ENCODE measurements at places on chromosomes 11 and 22.

DNA sequence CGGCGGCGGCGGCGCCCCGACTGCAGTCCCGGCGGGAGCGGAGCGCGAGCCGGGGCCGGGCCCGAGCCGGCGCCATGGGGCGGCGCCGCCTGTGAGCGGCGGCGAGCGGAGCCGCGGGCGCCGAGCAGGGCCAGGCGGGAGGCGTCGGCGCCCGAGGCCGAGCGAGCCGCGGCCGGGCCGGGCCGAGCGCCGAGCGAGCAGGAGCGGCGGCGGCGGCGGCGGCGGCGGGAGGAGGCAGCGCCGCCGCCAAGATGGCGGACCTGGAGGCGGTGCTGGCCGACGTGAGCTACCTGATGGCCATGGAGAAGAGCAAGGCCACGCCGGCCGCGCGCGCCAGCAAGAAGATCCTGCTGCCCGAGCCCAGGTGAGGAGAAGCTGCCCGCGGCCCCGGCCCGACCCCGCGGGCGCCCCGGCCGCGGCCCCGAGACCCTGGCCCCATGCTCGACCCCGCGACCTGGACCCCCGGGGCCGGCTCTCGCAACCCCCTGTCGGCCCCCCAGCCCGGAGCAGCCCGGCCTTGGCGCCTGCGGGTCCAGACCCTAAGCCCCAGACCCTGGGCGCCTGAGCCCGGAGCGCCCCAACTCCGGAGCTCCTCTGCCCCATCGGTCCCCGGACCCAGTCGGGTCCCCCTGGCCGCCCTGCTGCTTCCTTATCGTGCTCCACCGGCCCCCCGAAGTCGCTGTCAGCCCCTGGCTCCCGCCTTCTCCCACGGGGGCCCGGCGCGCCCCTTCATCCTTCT, at the start of gene GRK2:
GRK2 (plus strand) TSS at position 25 of the 739 bp plus-strand sequence; CDS start at position 252, 227 bp downstream.
- DNase-seq = no peak

GRCh38 chr11:65559951-65560537, 1.9 kb upstream of the LTBP3 start:
- DNase-seq = no peak

DNA sequence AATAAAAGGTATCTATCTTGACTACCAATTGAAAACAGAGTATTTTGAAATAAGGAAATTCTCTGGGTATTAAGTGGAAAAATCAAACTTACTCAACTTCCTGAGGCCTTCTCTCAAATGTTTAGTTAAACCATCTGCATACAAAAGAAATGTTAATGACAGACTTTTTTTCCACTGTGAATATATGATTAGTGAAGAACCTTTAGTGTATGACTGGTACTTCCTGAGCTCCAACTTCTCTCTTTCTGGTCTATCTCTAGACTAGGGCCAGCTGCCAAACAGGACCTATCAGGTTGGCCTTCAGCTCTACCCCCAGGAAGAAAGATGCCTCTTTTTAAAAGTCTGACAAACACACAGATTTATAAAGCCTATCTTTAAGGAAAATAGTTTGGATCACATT, 68.8 kb upstream of the SCUBE2 start:
- no peak for DNase-seq

GRCh38 chr11:559712-560304, 730 bp downstream of the LMNTD2 start:
- DNase-seq = no peak

GRCh38 chr11:116948391-116948790, 111.0 kb upstream of the APOA1 start:
- DNase-seq = no peak

DNA sequence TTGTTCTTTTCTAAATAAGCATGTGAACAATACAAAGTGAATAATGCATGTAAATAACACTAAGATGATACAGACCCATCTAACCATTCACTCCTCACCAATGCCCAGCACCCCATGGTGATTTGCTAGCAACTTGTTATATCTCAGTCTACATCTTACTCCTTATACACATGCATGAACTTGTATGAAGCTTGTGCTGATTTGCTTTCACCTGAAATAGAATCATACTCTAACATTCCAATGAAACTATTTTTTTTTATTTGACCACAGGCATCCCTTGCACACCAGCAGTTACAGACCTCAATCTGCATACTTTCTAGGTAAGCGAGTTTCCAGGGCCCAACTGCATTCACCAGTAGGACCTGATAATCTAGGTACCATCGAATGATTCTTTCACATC, 873.6 kb downstream of the OPCML start:
- DNase-seq = no peak

DNA sequence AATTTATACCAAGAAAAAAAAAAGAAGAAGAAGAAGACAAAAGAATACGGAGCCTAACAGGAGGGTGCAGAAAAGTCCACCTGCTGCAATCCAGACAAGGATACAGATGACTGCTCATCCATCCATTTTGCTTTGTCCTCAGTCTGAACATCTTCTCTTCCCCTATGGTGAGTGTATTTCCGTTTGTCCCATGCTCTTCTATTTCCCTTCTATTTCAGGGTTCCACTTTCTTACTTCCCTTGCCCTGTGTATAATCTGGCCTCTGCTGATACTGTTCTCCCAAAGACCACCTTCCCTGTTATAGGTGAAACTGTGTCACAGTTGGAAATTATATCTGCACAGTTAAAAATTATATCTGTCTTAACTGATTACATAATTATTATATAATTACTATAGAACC, 48.7 kb upstream of the USP47 start:
- DNase-seq = no peak

- DNase-seq = no peak
Observed at GRCh38 chr22:30469165-30469564, 2.7 kb downstream of the SEC14L3 start.

DNA sequence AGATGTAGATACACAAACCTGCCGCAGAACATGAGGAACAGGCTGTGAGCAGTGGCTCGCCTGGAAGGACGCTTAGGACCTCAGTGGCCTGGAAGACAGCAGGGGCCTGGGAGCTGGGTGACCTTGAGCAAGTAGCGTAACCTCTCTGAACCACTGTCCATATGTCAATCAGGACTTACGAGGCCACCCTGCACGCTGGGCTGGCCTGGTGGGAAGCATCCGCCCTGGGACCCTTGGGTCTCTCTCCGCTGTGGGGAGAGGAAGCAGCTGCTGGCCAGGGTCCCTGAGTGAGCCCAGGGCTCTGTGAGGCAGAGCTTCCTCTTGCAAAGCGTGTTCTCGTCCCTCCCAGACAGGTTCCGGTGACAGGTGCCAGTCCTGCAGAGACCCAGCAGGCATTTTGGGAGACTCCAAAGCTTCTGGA, 14.0 kb upstream of the EHD1 start:
- no peak for DNase-seq

DNA sequence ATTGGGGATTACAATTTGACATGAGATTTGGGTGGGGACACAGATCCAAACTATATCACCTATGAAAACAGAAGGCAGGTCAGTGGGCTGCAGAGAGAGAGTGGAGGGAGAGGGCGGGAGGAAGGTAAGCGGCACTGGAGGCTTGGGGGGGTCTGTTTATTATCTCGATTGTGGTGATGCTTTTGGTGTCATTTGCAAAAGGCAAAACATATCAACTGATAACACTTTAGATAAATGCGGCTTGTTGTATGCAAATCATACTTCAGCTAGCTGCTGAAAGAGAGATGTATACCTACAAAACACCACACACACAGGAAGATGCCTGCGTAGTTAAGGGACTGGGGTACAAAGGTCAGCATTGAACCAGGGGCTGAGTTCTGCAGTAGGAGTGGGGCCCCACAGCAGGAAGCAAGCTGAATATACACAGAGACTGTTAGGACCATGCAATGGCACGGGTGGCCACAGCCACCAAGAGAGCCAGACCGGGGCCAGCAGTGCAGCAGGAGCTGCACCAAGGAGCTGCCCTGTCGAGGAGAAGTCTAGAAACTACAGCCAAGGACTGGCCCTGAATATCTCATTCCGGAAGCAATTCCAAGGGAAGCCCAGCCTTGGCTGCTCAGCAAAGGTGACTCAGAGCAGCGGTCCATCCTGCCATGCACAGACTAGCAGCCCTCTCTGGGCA, 23.8 kb upstream of the TOLLIP start:
- no peak for DNase-seq

GRCh38 chr11:16831316-16832192, 93.1 kb downstream of the C11orf58 start:
- DNase-seq = no peak
